Thymus (tissue), 14 donors: ENCODE measurements at places on chromosomes 5 and 9.

GRCh38 chr5:131932235-131932634 lies 13.2 kb downstream of the MEIKIN start:
- DNase-seq: no peak

- no peak for DNase-seq
These were observed 1.5 kb upstream of the OR1N2 start for GRCh38 chr9:122551371-122551770.

- DNase-seq: no peak
These were observed 98.5 kb downstream of the ZCCHC7 start for GRCh38 chr9:37218800-37219425.

DNA sequence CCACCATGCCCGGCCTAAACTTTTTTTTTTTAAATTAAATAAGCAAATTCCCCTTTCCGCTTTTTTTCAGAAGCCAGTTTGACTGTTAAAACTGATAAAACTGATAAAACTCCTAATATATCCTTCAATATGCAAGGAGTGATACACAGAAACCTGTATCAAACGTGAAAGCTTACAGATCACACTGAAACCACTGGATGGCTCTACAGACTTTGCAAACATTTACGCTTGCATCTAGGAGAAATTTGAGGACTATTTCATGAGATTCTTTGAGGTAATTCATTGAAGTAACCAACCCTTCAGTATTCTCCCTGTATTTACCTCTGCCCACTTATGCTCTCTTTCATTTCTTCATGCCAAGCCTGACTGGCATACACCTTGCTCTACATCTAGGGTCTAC lies 40.6 kb upstream of the CHD1 start:
- no peak for DNase-seq

DNA sequence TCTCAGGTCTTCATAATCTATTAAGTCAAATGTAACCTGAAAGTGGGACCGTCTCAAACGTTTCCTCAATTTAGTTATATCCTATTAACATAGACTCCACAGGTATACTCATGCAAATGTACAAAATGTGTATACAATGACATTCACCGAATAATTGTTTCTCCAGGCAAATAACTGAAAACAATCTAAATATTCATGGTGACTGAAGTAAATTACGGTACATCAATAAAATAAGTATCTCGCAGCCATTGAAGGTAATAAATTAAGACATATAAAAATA lies 482 bp downstream of the IARS1 start:
- DNase-seq: no peak

DNA sequence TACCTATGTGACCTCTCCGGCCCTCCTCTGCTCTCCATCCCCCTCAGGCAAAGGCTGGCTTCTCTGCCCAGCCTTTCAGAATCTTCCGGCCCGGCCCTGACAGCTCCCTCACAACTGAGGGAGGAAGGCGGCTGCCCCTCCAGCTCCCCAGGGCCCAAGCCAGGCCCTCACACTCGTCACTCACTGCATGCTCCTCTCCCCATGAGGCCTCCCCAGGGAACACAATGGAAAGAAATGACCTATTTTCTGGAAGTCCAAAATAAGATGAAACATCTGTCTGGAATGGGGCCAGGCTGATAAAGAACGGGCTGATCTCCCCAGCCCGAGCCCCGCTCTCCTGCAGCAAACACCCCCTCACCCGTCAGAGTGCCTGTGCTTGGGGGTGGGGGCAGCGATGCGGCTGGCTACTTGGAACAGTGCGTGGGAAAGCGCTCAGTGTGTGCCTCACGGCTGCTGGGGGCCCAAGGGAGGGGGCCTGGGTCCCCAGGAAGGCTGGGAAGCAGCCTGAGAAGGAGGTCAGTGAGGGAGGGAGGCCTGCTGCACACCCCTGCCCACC lies 11.3 kb downstream of the PDGFRB start:
- DNase-seq: no peak

- DNase-seq: no peak
These were observed 73.6 kb downstream of the PIP5K1B start for GRCh38 chr9:68778635-68779034.
